ENCODE measurements at places on chromosomes 2 and 18. TPM values are rescaled to one million over a fixed set of nuclear protein-coding genes. Genes with fewer than 3 reads are reported as not detected.
A peak's percentile ranks its signal among the peaks of the same experiment; 100 is the strongest.

Gene FEV
- not detected for total RNA-seq

GRCh38 chr2:152016181-152017120, 82.4 kb downstream of the CACNB4 start:
- H3K27ac ChIP-seq, result no peak overlapping the region
- DNase-seq, result no peak
- H3K36me3 ChIP-seq, result no peaks in the 10 kb centered on the region

- peaks cover 33% of the 10 kb centered on the region for H3K27me3 ChIP-seq
- no peak for DNase-seq
- H3K4me1 ChIP-seq, result peaks cover 23% of the 10 kb centered on the region
- H3K4me3 ChIP-seq, result no peak overlapping the region
Observed at GRCh38 chr2:134713176-134713575, 5.6 kb downstream of the TMEM163 start.

DNA sequence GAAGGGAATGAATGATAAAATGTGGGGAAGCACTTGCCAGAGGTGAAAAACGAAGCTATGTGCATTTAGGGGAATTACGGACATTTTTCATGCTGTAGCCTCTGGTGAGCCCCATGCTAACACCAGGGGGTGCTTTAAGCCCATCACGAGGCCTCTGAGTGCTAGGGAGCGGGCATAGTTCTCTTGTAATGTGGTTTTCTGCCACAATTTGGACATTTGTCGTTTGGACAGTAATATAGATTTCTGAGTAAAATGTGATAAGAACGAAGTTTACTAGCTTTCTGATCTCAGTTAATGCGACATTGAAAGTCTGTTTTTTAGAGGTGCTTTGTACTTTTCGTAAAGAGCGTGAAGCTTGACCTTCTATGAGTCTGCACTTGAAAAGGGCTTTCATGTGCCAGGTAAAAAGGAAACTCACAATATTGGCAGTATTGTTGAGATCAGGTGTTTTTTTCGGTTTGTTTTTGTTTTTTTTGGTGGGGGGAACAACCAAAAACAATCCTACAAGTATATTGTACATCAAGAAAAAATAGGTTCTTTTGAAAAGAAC, 50.6 kb downstream of the TRAF3IP1 start:
- peaks cover 2% of the 10 kb centered on the region for H3K4me1 ChIP-seq
- no peak overlapping the region for H3K27ac ChIP-seq
- H3K27me3 ChIP-seq, result no peaks in the 10 kb centered on the region
- H3K4me3 ChIP-seq, result no peak overlapping the region
- peaks cover 3% of the 10 kb centered on the region for H3K36me3 ChIP-seq

Gene WDCP
- 21.2 TPM for total RNA-seq

DNA sequence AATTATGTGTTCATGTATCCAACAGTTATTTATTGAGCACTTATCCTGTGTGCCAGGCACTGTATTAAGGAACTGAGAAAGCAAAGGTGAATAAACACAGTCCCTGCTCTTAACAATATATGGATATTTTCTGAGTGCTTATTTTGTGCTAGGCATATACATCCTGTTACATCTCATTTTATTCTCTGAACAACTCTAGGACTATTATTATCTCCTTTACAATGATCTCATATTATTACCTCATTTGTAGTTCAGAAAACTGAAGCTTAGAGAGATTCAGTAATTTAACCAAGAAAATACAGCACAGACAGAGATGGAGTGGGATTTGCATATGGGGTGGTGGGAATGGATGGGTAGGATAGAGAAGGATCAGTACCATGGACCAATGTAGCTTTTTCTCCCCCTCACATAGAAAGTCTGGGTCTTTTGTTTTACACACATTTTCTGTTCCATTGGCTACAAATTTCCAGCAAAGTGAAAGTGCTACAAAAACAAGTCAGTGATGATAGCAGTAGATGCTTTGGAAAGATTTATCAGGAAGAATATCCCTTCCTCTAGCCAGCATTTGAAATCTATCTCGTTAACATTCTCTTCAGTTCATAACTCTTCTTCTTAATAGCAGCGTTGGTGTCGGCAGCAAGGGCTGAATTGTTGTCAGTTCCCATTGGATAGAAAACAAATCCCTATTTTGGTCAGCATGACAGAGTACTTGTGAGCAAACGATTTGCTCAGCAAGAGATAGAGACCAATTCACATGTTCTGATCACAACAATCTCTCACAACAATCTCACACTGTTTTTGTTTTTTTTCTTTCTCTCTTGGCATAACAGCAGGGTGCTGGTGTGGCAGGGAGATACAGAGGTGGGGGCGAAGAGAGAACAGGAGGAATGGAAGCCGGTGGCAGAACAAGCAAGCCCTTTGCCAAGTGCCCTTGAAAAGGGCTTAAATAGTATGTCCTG, 102.2 kb upstream of the KCTD1 start:
- peaks cover 4% of the 10 kb centered on the region for H3K4me1 ChIP-seq
- H3K4me3 ChIP-seq, result no peak overlapping the region
- no peak overlapping the region for H3K27ac ChIP-seq
- DNase-seq, result no peak

Gene CAPN14
- total RNA-seq, result 0.39 TPM

- H3K27me3 ChIP-seq, result no peaks in the 10 kb centered on the region
- H3K4me3 ChIP-seq, result no peak overlapping the region
- DNase-seq, result no peak
- H3K27ac ChIP-seq, result no peak overlapping the region
Observed at GRCh38 chr2:5359397-5359796, 332.8 kb upstream of the SOX11 start.

- no peak overlapping the region for H3K4me3 ChIP-seq
- no peak overlapping the region for H3K27ac ChIP-seq
- peaks cover 5% of the 10 kb centered on the region for H3K27me3 ChIP-seq
- H3K36me3 ChIP-seq, result no peaks in the 10 kb centered on the region
- no peak for DNase-seq
Observed at GRCh38 chr18:58188996-58189395, 145.0 kb downstream of the NEDD4L start.

GRCh38 chr18:25814841-25815458, 275.5 kb downstream of the SS18 start:
- no peaks in the 10 kb centered on the region for H3K36me3 ChIP-seq
- no peak for DNase-seq

DNA sequence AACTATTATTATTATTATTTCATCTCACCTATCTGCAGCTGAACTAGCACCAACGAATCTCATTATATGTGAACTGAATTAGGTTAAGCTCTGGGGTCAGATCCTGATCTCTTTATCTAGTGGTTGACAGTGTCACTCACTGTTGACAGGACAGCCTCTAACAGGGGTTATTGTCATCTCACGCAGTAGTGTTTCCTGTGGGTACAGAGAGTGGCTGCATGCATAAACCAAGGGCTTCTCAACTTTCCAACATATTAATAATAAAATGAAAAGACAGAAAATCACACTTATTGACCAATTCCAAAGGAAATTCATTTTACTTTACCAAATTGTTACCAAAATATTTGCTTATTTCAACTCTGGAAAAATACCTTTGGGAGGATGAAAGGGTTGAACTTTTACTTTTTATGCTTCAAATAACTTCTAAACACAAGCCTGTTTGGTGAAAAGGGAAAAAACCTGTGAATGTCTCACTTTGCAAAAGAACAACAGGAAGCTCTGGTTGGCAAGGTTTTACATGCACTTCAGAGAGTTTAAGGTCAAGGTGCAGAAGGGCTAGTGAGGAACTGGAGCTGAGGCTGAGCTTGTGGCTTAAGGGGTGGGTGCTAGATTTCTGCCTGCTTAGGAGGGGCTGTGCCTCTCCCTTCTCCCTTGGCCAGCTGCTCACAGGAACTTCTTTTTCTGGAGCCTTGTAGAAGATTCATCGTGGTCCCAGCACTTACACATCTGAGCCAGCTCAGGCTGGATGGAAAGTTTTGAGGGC, 72.6 kb downstream of the CTAGE1 start:
- H3K36me3 ChIP-seq, result no peaks in the 10 kb centered on the region
- peaks cover 27% of the 10 kb centered on the region for H3K4me1 ChIP-seq
- no peak overlapping the region for H3K4me3 ChIP-seq
- peak overlapping the region; percentile 10 for H3K27ac ChIP-seq
- peaks cover 21% of the 10 kb centered on the region for H3K27me3 ChIP-seq

GRCh38 chr18:2970344-2970743, 42.6 kb downstream of the LPIN2 start:
- peak overlapping the region; percentile 100 for H3K27ac ChIP-seq
- no peaks in the 10 kb centered on the region for H3K27me3 ChIP-seq
- peaks cover 54% of the 10 kb centered on the region for H3K36me3 ChIP-seq

DNA sequence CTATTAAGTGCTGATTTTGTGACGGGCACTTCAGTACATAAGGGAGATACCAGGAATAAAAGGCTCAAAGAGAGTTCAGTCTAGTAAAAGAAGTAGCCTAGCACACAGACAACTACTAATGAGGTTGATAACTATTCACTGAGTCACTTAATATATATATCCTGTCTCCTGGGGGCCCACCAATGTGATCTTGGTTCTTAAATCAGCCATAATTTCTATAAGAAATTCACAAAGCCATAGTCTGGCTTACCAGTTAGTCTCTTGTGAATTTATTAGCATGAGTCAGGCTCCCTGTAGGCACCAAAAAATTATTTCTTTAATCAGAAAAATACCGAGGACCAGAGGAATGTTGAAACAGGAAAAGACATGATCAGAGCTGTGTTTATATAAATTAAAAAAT, 10.4 kb downstream of the KCNE4 start:
- H3K27ac ChIP-seq, result no peak overlapping the region
- H3K36me3 ChIP-seq, result no peaks in the 10 kb centered on the region
- peaks cover 2% of the 10 kb centered on the region for H3K27me3 ChIP-seq

GRCh38 chr18:71136487-71136886, 847.6 kb downstream of the SOCS6 start:
- H3K4me3 ChIP-seq, result no peak overlapping the region
- no peaks in the 10 kb centered on the region for H3K27me3 ChIP-seq
- no peaks in the 10 kb centered on the region for H3K36me3 ChIP-seq
- no peak for DNase-seq
- no peaks in the 10 kb centered on the region for H3K4me1 ChIP-seq

GRCh38 chr2:15640261-15640711, 48.6 kb downstream of the DDX1 start:
- no peak overlapping the region for H3K4me3 ChIP-seq
- no peak overlapping the region for H3K27ac ChIP-seq
- peaks cover 39% of the 10 kb centered on the region for H3K36me3 ChIP-seq
- H3K4me1 ChIP-seq, result no peaks in the 10 kb centered on the region
- H3K27me3 ChIP-seq, result no peaks in the 10 kb centered on the region
- no peak for DNase-seq

- H3K27me3 ChIP-seq, result no peaks in the 10 kb centered on the region
- H3K4me3 ChIP-seq, result no peak overlapping the region
- H3K27ac ChIP-seq, result no peak overlapping the region
- no peaks in the 10 kb centered on the region for H3K4me1 ChIP-seq
Observed at GRCh38 chr2:11784747-11785610, 38.5 kb downstream of the LPIN1 start.

DNA sequence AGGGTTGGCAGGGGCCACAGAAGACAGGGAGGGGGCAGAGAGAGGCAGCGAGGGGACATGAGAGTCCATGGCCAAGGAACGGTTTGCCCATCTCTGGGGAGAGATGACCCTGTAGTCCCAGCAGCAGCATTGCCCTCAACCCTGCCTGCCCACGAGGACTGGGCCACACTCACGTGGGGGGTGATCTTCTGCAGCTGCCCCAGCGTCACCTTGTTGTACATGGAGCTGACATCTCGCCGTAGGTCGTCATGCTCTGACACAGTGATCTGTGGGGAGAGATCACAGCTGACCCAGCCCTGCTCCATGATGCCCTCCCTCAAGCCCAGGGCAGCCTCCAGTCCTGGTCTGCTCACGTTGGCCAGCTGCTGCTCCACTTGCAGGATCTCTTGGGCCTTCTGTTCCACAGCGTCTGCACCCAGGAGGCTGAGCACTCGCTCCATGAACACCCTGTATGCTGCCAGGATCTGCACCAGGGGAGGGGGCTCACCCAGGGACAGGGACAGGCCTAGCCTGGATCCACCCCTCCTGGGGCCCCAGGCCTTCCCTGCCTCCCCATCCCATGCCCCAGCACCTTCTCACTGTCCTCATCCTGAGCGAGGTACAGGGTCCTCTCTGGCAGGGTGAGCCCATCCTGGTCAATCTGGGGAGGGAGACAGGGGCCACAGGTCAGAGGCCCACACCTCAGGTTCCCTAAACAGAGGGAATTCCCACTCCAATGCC, 2.8 kb downstream of the ECEL1 start:
- H3K4me1 ChIP-seq, result peaks cover 8% of the 10 kb centered on the region
- no peak for DNase-seq
- H3K36me3 ChIP-seq, result no peaks in the 10 kb centered on the region

- H3K4me3 ChIP-seq, result no peak overlapping the region
- H3K27me3 ChIP-seq, result peaks cover 5% of the 10 kb centered on the region
- no peak overlapping the region for H3K27ac ChIP-seq
- no peaks in the 10 kb centered on the region for H3K36me3 ChIP-seq
- peak; percentile 76 for DNase-seq
Observed at GRCh38 chr2:239035361-239035814, 187.5 kb downstream of the TWIST2 start.

DNA sequence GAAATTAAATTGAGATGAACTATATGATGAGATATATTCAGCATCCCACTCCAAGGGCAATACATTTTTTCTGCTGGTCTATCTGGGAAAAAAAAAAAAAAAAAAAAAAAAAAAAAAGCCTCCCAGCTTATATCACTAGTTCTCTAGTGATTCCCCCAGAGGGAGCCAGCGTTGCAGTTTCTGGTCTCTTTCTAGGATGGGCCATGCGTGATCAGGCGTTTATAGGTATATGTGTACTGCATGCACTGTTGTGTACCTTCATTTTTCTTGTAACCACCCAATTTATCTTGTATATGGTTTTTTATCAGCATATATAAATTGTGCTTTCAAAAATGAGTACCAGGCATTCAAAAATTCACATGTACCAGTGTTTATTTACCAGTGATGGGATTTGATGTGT, 35.1 kb downstream of the DCDC2C start:
- no peaks in the 10 kb centered on the region for H3K4me1 ChIP-seq
- no peak overlapping the region for H3K4me3 ChIP-seq
- H3K27ac ChIP-seq, result no peak overlapping the region
- DNase-seq, result peak; percentile 16
- no peaks in the 10 kb centered on the region for H3K36me3 ChIP-seq

DNA sequence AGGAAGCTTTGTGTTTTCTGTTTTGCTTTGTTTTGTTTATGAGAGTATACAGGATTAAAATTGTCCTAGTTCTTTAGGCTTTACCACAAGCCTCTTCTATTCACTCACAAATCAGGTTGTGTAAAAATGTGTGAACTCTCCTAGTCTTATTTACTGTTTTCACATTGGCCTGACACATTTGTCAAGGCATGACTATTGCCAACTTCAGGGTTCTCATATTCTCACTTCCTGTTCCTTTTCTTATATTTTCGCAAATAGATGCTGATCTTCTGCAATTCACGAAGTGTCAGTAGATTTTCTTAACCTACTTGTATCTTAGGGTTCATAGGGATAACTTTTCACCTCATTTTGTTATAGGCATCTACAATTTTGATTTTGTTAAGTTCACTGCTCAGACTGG, 67.1 kb downstream of the CCDC102B start:
- H3K36me3 ChIP-seq, result no peaks in the 10 kb centered on the region
- no peaks in the 10 kb centered on the region for H3K4me1 ChIP-seq
- no peak overlapping the region for H3K4me3 ChIP-seq
- H3K27ac ChIP-seq, result no peak overlapping the region
- DNase-seq, result no peak
- H3K27me3 ChIP-seq, result no peaks in the 10 kb centered on the region

Gene MC4R
- not detected for total RNA-seq
